ENCODE measurements at places on chromosomes 3 and 15.

DNA sequence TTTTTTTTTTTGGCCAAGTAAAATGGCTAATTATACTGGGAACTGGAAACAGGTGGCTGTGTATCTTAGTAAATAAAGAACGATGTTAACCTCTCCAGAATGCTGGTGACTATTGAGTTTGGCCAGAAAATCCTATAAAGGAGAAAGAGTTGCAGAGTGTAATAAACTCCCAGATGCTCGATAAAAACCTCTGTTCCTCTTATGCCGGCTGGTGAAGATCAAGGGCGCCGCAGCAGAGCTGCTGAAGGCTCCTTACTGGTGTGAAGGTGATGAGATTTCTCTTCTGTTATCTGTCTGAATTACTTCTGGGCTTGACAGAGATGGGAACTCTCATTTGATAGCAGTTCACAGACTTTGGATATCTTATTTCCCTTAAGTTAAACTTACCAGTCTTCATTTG lies 104.6 kb downstream of the PTPRG start:
- no peak for DNase-seq

DNA sequence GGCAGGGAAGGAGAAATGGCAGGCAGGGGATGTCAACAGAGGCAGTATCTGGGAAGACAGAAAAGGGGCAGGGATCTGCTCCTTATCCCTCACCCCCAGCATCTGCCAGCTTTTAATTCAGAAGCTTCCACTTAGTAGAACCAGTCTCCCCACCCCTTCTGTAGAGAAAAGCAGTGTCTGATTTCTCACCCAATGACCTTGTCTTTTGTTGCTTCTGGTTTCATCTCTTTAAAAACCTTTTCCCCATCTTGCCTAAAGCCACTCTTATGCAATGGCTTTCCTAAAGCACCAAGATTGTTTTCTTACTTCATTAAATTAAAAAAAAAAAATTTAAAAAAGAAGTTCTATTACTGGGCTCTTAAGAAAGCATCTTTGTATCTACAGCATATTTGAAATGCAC lies 27.8 kb downstream of the ARHGEF3 start:
- no peak for DNase-seq

DNA sequence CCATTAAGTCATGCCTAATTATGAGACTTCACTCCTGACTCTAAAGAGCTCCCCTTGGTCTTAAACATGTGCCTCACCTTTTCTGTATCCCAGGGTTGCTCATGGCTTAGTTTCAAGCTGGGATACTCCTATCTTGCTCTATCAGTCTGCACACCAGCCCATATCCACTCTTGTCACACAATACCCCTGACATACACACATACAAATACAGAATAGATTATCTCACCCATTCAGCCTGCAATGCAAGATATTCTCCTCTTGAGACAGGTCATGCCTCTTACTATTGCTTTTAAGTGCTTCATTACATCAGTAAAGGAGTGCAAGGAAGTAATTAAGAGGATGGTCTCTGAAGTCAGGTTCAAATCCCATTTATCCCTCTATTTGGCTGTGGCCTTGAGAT lies 587.3 kb downstream of the IGSF11 start:
- DNase-seq: no peak

- DNase-seq: no peak
Observed at GRCh38 chr3:59758672-59759071, 708.8 kb upstream of the CFAP20DC start.

- DNase-seq: no peak
Observed at GRCh38 chr3:49779358-49780079, 6.8 kb downstream of the IP6K1 start.

GRCh38 chr15:74642734-74643664 lies 27.4 kb downstream of the CLK3 start:
- DNase-seq: no peak

GRCh38 chr3:188520466-188520865 lies 366.5 kb downstream of the LPP start:
- DNase-seq: no peak

DNA sequence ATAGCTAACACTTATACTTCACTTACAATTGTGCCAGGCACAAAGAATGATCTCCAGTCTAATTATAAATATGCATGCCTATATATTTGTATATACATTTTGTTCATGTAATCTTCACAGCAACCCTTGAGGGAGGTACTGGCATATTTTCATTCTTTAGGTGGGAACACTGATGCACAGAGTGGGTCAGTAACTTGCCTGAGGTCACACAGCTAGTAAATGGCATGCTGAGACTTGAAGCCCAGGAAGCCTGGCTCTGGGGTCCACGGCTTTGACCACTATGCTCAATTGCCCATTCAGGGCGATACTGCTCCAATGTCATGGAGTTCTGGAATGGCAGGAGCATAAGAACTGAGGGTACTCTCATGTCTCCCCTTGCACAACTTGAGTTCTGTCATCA lies 139.8 kb downstream of the SHQ1 start:
- no peak for DNase-seq

- no peak for DNase-seq
Observed at GRCh38 chr3:190734490-190734889, 128.0 kb downstream of the GMNC start.

DNA sequence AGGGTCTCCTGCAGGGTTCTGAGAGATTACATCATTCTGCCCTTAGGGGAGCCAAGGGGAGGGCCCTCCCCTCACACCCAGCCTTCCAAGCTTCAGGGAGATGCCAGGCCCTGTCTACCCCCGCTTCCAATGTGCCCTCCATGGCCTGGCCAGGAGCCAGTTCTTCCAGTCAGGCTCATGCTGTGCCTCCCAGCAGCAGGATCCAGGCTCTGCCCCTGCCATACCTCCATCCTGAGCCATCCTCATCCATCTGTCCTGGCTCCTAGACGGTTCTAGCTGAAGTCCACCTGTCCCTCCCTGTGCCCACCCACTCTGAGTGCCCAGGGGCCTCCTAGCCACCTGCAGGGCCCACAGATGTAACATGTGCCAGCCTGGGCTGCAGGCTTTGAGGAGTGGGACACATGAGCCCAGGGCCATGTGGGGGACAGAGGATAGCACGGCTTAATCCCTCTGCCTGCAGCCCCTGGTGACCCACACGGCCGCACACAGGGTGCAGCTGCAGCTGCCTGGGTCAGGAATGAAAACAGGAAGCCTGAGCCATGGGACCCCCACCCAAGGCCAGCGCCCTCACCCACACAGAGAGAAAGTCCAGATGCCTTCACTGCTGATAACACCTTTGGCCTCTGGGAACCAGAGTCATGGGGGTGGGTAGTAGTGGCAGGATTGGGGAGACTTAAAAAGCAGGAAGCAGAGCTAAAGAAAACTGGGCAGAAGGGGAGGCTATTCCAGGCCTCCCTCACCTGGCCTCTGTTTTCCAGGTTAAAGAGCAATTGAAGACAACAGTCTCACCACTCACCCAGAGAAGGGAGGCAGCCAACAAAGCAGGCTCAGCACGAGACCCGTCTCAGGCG lies 11.8 kb downstream of the PLCD1 start:
- DNase-seq: no peak

DNA sequence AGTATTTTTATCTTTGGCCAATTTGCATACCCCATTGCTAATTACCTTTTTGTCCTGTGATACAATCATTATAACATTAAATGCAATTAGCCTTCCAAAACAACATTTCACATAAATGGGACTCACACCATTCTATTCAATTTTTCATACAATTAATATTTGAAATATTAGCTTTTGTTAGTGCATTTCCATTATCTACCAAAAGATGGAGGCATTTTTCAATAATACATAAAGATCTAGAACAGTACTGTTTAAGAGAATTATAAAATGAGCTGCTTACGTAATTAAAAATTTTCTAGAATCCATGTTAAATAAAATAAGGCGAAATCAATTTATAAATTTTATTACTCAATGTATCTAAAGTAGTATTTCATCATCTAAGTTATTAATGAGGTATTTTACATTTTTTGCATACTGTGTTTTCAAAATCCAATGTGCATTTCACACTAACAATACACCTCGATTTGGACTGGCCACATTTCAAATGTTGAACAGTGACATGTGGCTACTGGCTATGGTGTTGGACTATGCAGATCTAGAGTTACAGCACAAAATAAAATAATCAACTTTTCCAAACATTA lies 74.3 kb downstream of the TJP1 start:
- no peak for DNase-seq

DNA sequence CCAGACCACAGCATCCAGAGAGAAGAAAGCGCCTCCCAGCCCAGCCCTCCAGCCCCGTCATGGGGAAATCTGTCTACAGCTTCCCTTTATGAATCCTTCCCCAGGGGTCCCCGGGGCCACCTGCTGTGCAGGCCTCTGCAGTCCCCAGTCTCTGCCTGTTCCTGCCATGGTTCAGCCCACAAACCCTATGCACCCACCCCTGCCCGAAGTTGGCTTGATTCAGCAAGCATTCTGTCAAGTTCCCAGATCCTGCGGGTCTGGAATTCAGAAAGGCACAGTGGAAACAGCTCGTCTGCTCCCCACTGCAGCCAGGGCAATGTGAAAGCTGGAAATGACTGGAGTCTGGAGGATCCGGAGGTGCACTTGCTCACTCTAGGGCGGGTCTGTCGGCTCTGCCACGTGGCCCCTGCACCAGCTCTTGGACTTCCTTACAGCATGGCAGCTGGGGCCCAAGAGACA lies 2.9 kb upstream of the OCA2 start:
- no peak for DNase-seq

DNA sequence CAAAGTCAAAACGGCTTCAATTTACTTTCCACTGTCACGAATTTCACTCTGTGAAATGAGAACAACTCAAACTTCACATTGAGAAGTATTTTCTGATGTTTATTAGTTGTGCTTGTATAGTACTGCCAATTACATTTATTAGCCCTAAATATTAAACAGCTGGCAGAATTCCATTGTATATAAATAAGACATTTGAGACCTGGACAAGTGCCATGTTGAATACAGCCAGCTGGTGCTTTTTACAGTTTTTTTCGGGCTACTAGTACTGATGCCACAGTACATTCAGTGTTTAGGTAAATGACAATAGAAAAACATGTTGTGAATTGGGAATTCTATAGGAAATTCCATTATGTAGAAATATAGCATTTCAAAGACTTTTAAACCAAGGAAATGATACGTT lies 79.0 kb downstream of the EPHA3 start:
- no peak for DNase-seq

- DNase-seq: no peak
Observed at GRCh38 chr3:4805662-4806061, 173.6 kb upstream of the BHLHE40 start.

- no peak for DNase-seq
Observed at GRCh38 chr3:37590328-37591079, 271.2 kb upstream of the CTDSPL start.

DNA sequence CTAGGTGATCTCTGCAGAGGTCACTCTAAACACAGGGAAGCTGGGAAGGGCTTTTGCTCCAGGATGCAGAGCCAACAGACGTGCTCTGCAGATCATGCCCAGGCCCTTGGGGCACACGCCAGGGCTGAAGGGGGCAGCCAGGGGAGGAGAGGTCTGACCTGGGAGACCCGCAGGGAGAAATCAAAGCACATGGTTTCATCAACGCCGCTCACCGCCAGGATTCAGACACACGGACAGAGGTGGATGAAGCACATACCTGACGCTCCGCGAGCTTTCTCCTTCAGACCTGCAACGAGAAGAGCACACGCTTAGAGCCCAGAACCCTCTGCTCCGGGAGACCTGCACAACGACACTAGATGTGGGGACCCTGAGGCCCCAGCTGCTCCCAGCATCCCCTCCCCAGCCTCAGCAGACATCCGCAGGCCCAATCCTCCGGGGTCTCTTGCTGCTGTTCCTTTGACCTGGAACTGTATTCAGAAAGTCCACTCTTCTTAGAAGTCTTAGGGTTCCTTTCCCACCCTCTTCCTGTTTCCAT lies 90.7 kb upstream of the IQSEC1 start:
- DNase-seq: no peak

- no peak for DNase-seq
Observed at GRCh38 chr3:11626084-11626463, 17.6 kb downstream of the VGLL4 start.

DNA sequence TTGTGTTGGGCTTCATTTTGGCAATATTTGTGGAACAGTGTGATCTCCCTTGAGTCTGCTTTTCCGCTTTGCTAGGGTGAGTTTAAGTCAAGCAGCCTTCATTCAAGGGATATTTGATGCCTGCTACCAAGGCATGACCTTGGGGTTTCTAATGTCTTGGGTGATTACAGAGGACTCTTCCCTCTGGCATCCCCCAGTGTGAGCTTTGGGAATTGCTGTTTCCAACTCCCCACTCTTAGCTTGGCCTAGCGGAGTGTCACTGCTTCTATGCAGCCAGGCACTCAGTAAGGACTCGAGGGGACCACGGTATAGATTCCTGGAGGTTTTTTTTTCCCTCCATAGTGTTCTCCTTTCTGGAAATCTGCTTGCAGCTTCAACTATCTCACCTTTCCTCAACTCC lies 21.1 kb downstream of the GCNT3 start:
- DNase-seq: no peak

DNA sequence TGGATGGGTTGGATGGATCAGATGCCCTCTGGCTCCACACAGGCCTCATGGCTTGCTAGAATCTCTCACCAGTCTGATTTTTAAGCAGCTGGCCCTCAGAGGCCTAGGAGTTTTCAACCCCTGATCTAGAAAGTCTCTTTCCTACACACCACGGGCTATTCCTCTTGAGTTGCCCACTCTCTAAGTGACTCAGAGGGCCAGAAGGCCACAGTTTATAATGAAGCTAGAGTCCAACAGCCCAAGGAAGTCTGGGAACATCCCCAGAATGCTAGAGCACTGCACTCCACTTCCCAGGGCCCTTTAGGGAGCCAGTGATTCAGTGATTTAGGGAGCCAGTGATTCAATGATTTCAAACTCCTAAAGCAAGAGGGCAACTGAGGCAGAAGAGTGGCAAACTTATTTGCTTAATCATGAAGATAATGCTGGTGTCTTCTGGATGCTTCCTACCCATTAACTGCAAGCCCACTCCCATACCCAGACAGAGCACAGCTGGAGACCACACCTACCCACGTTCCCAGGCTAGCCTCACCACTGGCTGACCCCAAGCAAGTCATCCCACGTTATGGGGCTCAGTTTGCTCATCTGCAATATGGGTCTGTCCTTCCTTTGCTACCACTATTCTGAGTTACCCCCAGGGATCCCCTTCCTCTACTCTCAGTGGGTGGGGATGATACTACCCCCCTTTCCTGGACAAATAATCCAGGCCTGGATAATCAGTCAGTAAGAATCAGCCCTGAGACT lies 36.7 kb downstream of the ABTB1 start:
- no peak for DNase-seq

DNA sequence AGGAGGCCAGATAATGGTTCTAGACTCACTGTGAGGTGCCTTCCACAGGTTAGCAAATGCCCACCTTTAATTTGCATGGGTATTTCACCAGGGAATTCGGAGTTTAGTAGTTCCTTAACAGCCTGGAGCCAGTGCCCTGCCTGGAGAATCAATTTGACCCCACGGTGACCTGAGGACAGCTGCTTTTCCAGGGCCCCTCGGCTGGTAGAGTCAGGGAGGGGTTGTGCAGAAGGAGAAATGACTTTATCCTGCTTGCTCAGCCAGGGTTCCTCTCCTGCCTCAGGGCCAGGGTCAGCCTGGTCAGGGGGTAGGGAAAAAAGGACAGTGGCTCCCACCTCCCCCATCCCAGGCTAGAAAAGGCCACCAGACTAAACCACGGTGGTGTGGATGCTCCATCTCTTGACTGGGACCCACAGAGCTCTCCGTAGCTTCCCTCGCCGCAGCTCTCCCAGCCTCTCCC lies 12.0 kb downstream of the DLL4 start:
- no peak for DNase-seq

GRCh38 chr3:6861625-6862000 lies 698 bp downstream of the GRM7 start:
- no peak for DNase-seq

GRCh38 chr3:100183608-100184125 lies 69.4 kb upstream of the FILIP1L start:
- DNase-seq: no peak

All from T-cell (primary cell).